GM18507 (cell line): ENCODE measurements at places on chromosomes 7 and 10.

GRCh38 chr10:36621346-36621745 lies 504.1 kb upstream of the ANKRD30A start:
- no peak for DNase-seq

DNA sequence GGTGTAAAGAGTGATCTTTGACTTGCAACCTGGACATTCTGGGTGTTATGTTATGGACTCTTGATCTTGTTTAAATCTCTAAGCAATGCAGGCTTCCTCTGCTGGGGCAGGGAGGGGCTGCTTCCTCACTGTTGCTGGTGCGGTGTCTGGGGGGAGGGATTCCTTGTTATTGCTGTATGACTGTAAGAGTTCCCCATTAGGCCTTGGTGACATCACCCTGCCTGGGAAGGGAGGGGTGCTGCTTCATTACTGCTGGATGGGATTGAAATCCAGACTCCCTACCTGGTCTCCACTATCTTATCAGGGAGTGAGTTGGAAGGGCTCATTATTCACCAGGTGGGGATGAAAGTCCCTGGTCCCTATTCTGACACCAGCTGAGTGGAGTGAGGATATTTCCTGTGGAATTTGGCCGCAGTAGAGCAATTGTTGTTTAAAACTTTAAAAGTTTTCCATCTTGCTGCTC lies 8.8 kb downstream of the OGDH start:
- DNase-seq: no peak

- no peak for DNase-seq
Measured at GRCh38 chr7:103691291-103691690, 245.3 kb upstream of the SLC26A5 start.

DNA sequence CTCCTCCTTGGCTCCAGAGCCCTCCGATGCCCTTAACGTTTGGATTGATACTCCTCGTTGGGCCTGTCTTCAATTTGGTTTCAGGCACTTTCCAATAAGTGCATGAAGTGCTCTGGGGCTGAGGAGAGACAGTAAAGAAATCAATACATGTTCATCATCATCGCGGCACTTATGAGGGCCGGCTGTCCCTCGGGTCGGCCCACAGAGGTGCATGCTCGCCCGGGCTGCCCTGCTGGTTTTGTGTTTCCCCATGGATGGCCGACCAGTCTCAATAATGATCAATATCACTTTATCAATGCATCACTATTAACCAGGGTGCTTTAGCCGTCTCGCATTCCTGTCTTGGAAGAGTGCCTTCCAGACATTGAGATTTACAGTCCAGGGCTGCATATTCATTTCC lies 154.2 kb downstream of the EBF3 start:
- no peak for DNase-seq

GRCh38 chr10:132883391-132883881 lies 58.9 kb downstream of the CFAP46 start:
- no peak for DNase-seq

GRCh38 chr10:34018129-34018528 lies 683.7 kb upstream of the NRP1 start:
- no peak for DNase-seq

- no peak for DNase-seq
Measured at GRCh38 chr7:74338366-74339108, 49.3 kb downstream of the CLIP2 start.

DNA sequence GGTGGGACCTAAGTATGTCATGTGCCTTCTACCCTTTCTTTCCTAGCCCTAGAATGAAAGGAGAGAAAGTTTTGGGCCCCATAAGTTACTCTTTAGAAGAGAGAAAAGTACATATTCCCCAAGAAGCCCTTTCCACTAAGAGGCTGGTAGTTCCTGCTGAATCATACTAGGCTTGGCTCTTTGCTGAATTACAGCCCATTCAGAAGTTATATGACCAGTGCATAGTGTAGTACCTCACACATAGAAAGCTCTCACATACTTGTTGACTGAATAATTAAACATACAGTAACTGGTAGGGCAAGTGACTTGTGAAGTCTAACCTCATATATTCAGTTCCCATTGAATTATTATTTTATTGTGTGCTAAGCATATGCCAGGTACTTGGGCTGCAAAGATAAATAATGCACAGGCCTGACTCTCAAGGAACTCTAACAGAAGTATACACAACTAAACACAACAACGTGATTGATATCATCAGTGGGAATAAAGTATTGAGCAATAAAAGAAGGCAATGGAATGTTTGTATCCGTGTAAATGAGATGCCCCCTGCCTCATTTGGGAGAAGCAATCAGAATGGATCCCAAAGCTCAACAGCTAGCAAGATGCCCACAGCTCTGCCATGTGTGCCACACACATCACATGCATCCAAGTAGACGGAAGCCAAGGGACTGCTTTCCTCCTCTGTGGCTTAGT lies 38.9 kb upstream of the UBN2 start:
- no peak for DNase-seq

DNA sequence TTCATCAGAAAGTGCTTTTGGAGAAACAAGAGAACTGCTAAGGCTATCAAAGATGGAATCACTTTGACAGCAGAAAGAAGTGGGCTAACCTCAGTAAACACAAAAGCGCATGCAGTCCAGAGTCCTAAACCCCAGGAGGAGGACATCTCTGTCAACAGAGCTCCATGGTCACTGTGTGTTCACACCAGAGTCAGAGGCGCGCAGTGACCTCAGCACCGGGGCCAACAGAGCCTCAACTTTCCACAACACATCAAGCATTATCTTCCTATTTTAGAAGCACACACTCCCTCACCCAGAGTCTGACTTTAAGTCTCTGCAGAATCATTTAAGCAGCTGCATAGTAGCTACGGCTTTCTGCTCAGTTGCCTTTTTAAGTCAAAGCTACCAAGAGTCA lies 195.3 kb downstream of the DIP2C start:
- DNase-seq: no peak

GRCh38 chr7:151244841-151245346 lies 3.6 kb downstream of the SMARCD3 start:
- no peak for DNase-seq

DNA sequence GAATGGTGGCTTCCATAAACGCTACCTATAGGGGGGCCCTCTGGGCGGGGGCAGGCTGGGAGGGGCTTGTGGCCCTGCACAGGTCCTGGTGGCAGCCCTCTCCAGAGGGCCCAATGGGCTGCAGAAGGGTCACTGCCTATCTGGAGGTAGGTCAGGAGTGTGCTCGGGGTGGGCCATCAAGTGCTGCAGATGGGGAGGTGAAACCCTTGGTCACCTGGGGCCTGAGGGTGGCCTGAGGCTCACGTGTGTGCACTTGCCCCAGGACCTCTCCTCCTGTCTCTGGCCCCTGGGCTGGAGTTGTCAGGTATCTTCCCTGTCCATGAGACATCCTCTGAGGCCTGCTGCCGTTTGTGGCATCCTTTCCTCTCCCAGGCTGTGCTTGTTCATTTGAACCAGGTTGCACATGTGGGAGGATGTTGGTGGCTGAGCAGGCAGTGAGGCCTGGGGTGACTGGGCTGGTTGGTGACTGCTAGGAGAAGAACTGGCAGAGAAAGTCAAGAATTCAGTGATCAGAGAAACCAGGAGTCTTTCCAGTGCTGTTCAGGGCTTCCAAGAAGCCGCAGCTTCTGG lies 21.1 kb upstream of the SH2D4B start:
- no peak for DNase-seq

DNA sequence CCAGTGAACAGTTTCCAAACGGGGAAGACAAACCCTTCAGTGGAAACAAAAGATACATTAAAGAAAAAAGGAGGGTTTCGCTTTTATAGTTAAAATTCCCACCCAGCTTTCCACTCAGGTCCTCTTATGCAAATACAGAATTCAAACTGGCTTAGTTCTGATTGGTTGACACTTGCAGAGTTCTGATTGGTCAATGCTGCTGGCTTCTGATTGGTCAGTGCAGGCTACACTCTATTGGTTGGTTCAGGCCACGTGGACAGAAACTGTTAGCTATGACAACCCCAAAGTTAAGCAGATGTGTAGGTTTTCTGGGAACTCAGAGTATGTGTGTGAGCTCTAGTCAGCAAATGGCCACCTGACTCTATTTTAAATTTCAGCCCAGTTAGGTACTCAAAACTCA lies 80.0 kb downstream of the FBXL13 start:
- no peak for DNase-seq

DNA sequence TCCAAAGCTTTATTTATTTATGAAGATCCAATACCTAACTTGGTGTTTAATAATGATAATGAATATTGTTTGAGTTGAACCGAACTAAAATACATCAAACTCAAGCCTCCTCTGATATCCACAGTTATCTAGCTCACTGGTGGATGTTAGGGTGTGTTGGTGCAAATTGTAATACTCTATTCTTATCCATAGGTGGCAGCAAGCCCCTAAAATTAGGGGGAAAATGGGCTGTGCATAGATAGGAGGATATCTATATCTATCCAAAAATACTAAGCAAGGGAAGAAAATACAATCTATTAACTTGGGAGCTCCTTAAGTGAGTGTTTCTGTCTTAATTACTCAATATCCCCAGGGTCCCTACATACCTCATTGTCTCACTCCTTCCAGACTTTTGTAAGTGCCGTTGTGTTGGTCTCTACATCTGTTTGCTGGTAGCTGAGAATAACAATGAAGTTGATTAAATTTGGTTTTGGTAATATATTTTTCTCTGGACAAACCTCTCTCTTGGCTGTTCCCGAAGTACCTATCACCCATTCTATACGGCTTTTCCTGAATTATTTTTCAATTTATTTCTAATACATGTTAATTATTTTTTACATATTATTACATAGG lies 55.0 kb upstream of the VWDE start:
- DNase-seq: no peak

DNA sequence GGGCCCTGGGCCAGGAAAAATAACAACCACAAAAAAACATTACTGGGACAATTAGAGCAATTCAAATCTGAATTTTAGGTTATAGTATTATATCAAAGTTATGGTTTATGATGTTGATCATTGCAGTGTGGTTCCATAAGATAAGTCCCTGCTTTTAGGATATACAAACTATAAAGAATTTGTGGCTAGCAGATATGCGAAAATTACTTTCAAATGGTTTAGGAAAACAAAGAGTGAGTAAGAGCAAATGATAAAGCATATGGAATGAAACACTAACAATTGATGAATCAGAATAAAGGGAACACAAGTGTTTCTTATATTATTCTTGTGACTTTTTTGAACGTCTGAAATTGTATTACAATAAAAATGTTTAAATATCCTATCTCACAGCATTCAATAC lies 64.4 kb upstream of the HECTD2 start:
- no peak for DNase-seq

- DNase-seq: no peak
Measured at GRCh38 chr10:59809644-59809974, 56.4 kb upstream of the MRLN start.

GRCh38 chr10:34319197-34319846 lies 495.8 kb downstream of the PARD3 start:
- DNase-seq: no peak

DNA sequence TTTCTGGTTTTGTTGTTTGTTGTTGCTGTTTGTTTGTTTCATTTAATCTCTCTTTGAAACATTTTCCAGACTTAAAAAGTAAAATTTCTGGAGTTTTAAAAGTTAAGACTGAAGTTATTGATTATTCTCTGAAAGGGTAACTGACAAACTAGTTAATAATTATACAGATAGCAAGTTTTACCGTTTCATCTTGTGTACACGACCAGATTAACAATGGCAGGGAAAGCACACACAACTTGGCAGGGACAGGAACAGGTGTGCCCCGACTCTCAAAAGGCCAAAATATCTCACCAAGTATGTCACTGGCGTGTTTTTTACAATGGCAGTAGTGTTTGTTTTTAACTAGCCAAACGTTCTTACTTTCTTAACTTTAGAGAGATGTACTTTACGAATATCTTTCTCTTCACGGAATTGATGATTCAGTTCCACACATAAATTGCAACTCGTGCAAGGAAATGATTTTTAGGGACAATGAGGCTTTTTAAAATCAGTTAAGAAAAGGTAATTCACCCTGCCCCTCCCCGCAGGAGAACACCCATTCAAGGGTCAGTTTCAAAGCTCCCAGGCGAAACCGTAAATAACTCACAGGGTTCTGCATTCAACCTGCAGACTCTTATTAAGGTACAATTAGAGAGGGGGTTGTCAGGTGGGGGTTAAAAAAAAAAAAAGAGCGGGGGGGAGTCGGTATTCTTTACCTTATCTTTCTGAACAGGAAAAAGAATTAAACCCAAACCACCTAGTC lies 3.5 kb downstream of the CTBP2 start:
- DNase-seq: no peak

DNA sequence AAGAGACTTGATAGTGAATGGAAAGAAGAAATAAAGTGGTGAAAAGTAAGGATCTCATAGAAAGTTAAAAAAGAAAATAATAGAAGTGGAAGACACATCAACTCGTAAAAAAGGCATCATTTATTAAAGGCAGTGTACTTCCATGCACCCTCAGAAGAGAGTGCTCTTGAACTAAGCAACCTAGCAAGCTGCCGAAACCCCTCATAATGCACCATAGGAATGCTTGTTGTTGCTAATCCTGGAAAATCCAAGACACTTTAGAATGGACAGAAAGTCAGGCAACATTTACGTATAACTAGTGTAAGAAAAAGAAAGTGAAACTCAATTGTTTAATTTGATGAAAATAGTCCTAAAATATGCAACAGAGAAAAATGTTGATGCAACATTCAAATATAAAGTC lies 12.8 kb downstream of the TFPI2 start:
- DNase-seq: no peak

DNA sequence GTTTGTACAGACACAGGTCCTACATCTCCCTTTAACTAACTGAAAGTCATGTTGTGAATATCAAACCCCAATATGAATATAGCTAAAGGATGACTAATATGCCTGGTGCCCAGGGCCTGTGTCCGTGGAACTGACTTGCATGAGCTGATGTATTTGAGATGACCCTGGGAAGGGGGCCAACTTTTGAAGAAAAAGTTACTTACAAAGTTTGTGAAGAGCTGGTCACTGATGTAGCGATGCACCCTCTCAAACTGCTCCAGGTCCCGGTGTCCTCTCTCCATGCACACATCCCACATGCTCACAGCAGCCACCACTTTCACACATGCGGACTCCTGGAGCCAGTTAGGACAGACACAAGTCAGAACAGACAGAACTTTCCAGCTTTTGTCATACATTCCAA lies 106.2 kb downstream of the ABCC2 start:
- no peak for DNase-seq

DNA sequence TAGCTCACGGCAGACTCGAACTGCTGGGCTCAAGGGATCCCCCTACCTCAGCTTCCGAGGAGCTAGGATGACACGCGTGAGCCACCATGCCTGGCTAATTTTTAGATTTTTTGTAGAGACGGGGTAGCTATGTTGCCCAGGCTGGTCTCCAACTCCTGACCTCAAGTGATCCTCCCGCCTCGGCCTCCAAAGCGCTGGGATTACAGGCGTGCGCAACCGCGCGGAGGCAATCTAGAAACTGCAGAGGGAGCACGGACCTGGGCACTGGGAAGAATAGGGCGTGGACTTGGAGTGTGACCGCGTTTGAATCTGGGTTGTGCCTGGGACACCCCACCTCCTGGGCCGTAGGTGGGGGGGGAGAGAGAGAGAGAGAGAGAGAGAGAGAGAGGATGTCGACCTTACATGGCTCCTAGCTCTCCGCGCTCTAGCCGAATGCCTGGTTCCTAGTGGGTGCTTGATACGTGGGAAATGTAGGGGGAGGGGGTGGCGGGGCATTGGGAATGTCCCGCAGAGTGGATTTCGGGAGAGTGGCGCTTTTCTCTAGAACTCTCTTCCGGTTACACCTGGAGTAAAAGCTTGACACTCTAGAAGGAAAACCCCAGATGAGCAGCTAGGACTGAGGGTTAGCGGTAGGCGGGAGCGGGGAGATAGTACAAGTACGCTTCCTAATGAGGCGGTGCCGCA lies 1.2 kb upstream of the MAP3K8 start:
- DNase-seq: no peak
